ENCODE measurements at places on chromosomes 16 and 17.

GRCh38 chr17:17088541-17089525 is 46.6 kb downstream of the MPRIP start:
- DNase-seq: no peak

- DNase-seq: no peak
Measured at GRCh38 chr17:14366199-14366598, 65.3 kb downstream of the HS3ST3B1 start.

DNA sequence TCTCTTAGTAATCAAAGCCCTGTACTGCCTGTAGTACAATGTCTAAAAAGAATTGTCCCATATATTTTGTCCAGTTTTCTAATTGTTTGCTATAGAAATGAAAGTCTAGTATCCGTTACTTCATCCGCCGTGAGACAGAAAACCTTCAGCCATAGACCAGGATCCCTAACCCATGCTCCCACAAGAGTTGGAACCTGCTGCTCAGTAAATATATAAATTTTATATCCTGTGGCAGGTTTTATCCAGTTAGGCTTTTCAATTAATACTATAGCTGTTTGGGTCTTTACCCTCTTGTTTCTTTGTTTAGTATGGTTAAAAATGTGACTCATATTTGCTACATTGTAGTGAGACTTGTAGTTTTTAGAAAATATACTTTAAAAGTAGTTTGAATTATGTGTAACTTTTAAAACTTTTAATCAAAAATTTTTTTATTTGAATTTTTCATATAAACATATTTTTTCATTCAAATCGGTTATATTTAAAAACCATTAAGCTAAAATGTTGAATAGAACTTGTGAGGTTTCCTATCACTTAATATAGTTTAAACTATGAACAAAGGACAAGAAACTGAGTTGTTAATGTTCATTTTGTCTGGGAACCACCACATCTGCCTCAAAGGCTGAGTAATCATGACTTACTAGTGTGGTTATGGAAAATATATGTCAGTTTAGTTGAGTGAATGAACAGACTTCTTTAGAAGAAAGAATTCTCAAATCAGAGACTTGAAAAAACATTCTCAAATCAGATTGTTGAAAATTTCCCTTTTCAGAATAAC is 54.8 kb downstream of the VMP1 start:
- peak; percentile 89 for DNase-seq

GRCh38 chr17:75350029-75350428 is 55.4 kb downstream of the GRB2 start:
- no peak for DNase-seq

GRCh38 chr17:43906951-43907424 is 348 bp downstream of the MPP2 start:
- no peak for DNase-seq

DNA sequence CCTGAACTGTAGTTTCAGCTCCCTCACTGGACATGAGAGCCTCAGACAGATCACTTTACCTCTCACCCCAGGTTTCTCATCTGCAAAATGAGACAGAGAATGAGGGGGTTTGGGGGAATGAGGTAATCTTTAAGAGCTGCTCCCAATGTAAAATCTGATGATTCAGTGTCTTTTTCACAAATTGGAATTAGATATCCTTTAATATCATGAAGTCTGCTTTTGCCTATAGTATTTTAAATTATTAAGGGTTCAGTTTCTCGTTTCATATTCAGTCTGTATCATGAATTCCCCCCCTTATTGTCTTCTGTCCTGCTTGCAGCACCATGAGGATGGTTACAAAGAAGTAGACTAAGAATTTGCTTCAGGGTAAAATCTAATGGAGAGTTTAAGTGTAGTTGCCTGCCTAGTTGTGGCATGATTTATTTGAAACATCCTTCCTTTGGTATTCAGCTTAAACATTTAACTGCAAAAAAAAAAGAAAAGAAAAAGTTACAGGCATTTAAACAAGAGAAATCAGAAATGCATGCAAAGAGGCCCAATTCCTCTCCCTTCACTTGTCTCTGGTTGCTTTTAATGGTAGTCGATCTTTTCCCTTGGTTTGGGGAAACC is 77.3 kb downstream of the WNT3 start:
- no peak for DNase-seq

DNA sequence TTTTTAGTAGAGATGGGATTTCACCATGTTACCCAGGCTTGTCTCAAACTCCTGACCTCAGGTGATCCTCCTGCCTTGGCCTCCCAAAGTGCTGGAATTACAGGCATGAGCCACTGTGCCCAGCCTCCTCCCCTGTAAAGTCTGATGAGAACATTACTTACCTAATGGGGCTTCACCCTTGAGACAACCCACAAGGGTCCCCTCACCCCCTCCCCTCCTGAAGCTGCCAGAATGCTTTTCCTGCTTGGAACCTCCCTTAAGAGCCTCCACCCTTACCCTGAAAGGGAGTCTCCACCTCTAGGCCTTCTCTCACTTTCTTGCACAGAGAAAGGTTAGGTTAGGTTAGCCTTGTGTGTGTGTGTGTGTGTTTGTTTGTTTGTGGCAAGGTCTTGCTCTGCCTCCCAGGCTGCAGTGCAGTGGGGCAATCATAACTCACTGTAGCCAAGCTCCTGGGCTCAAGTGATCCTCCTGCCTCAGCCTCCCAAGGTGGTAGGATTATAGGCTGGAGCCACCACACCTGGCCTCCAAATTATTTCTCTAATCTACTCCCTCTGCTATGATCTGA is 8.9 kb downstream of the SLC5A11 start:
- DNase-seq: no peak

GRCh38 chr17:50955667-50956120 is 89.5 kb upstream of the TOB1 start:
- no peak for DNase-seq

DNA sequence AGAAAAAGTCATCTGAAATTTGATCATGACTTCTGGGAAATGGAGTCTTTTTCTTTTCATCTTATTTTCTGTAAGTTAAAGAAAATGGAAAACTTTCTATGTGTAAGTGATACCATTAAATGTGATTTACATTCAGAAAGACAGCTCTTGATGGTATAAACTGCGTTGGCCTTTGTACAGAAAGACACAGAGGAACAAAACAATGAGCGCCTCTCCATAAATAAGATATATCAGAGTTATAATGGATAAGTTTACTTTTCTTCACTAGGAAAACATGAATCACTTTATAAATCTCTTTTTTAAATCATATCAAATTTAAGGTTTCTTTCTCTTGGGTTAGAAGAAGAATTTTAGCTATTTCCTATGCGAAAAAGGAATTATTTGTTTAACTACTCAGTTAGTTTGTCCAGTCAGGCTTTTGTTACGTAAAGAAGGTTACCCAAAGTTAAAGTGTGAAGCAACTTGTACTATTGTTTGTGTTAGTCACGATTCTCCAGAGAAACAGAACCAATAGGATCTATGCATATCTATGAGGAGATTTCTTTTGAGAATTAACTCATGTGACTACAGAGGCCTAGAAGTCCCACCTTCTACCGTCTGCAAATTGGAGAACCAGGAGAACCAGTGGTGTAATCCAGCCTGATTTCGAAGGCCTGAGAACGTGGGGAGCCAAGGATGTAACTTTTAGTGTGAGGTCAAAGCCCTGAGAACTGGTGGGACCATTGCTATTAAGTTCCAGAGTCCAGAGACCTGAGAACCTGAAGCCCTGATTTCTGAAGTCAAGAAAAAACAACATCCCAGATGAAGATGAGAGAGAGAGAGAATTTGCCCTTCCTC is 295.4 kb upstream of the KCNJ16 start:
- DNase-seq: peak; percentile 37

- DNase-seq: peak; percentile 60
Measured at GRCh38 chr17:10574324-10574723, 24.9 kb upstream of the MYH2 start.

DNA sequence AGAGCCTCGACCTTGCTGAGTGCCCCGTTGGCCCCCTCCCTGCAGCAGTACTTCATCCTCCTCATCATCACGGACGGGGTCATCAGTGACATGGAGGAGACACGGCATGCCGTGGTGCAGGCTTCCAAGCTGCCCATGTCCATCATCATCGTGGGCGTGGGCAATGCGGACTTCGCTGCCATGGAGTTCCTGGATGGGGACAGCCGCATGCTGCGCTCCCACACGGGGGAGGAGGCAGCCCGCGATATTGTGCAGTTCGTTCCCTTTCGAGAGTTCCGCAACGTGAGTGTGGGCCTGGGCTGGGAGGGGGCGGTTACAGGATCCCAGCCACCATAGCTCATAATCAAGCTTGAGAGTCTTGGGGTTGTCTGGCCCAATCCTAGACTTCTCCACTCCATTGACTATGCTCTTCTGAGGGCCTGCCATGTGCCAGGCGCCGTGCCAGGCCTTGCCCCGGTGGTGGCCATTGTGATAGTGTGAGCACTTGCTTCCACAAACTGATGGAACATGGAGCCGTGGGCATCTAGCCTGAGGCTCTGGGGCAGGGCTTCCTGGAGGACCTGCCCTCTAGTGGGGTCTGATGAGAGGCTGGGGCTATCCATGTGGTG is 39.7 kb downstream of the PSME3IP1 start:
- no peak for DNase-seq

DNA sequence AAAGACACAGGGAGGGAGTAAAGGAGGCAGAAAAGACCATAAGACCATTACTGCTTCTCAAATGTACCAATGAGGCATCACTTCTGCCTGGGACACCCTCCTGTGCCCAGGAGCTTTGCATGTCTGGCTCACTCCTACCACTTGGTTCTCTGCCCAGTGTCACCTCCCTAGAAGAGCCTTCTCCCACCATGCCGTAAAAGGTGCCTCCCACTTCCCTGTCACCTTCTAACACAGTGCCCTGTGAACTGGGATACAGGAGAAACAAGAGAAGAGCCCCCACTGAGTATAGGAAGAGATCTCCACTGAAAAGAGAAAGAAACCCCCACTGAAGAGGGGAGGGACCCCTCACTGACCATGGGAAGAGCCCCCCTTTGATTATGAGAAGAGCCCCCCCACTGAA is 484.7 kb downstream of the SOX9 start:
- no peak for DNase-seq

GRCh38 chr16:29674188-29674587 is 4.8 kb upstream of the QPRT start:
- DNase-seq: no peak

DNA sequence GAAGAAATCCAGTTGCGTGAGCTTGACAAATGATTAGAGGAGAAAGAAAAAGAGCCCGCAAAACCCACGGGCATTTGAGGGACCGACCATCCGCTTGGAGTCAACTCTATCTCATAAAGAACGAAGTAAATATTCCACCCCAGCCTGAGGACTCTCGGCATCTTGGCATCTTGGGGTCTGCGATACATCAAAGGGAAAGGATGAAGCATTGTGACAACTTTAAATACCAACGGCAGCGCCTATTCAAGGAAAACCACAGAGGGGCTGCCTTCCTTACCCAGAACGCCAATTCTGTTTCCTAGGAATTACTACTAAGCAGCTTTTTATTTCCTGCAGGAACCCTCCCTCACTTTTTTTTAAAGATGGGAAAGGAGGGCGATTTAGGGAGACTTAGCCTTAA is 152.2 kb downstream of the FOXL1 start:
- DNase-seq: no peak

DNA sequence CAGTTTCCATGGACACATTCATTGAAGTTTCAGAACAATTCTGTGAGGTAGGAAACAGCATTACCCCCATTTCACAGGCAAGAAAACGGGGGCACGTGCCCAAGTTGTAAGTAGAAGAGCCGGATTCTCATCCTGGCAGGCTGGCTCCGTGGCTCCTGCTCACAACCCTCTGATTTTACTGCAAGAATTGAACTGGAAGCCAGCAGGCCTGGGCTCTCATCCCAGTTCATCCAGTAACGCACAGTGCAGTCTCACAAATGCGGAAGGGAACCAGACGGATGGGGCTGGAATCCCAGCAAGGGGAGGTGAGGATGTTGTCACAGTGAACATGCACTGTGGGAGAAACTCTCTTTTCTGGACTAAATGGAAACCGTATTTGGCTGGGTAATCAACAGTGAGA is 40.7 kb upstream of the DOC2B start:
- no peak for DNase-seq

DNA sequence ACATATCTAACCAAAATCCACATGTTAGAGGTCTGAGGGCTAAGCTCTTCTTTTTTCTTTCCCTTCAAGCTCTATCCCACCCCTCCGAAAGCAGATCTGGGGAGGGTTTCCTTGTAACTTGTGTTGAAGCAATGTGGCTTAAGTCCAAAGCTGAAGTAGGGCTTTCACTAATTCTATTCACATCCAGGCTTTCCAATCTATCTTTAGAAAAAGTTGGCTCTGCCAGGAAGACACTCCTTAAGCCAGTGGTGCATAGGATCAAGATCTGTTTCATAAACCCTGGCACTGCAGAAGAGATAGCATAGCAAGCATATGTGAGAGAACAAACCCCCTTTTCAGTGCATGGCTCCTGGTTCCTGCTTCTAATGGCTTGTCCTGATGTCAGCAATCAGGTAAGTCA is 34.9 kb upstream of the DHX40 start:
- no peak for DNase-seq

DNA sequence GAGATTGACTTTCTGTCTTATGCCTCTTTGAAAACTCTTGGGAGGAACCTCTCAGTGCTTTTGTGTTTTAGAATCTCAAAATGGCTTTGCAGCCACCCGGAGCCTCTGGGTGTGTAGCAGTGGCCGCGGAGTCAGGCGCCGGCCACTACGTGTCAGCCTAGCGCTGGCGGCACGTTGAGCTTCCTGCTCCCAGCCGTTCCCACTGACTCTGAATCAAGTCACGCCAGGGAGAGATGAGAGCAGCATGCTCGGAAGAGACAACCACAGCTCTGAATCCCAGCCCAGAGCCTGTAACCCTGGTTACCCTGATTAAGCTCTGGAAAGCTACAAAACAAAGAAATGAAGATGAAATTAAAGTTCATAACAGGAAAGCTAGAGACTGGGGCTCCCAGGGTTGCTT is 97.4 kb upstream of the CACNG5 start:
- peak; percentile 56 for DNase-seq

DNA sequence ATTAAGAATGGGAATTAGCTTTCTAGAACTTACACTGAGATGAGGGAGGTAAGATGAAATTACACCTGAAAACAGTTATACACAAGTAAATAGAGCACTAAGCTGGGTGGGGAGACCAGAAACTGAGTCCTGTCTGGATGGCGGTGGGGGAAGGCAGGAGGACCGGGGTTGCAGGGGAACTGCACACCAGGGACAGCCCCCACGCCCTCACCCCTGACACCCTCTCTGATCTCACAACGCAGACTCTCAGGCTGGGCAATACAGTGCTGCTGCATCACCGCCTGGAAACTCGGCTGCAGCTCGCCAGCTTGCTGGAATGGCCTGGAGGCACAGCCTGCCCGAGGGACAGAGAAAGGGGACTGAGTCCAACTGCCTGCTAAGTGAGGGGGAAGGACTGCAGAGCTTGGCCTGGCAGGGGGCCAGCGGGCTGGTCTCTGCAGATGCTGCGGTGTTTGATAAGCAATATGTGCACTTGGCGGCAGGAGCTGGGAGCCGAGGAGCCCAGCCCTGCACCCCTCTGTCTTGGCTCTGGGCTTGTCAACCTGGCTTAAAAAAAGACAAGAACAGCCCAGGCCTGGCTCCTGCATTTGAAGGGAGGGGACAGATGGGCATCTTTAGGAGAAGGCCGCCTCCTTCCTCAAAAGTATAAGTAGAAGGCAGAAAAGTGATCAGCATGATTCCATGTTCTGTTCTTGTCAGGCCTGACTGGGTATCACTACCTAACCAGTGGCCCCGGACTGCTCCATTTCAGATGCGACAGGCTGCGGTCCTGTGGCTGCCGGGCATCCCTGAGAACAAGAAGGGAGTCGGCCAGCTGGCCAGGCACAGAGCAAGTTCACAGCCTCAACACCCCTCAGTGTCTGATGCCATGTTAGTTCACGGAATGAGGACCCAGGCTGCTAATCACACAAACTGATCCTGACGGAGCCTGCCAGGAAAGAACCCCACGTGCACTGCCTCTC is 30.2 kb downstream of the SPHK1 start:
- DNase-seq: peak; percentile 29

- no peak for DNase-seq
Measured at GRCh38 chr16:29963021-29963743, 1.3 kb downstream of the TMEM219 start.
